ENCODE measurements at places on chromosomes 4 and X.

DNA sequence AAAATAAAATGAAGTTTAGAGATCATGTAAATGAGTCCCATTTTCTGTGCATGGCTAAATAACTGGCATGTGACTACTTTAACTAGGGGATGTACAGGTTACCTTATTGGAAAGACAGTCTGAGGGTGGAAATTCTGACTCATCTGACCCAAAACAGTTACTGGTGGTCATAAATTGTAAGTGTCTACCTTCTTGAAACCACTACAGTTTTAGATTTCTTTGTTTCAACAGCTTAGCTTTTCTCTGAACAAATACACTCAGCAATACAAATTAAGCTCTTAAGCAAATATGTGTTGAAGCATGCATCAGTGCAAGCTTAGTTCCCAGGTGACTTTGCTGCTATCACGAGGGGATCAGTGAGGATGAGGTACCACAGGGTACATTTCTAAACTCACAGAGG lies 60.7 kb upstream of the PGM2 start:
- DNase-seq = no peak

GRCh38 chr4:122695226-122695625 lies 37.3 kb upstream of the BBS12 start:
- DNase-seq = no peak

DNA sequence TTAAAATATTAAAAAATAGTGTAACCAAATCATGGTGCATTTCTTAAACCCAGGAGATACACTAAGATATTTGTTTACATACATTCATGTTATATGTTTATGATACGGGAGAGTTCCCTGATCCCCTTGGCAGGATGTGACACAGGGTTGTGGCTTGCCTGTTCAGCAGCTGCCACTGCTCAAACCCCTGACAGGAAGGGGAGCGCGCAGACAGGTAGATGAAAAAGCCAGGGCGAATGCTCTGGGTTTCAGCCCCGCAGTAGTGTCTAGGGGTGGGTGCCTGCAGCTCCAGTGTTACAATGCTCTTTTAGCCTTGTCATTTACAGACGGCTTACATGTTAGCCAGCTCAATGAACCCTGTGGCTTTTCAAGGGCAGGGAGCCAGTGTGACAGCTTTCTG lies 1343.8 kb upstream of the IGFBP7 start:
- no peak for DNase-seq

- no peak for DNase-seq
These were observed 42.9 kb downstream of the AFF1 start for GRCh38 chr4:86977621-86978184.

DNA sequence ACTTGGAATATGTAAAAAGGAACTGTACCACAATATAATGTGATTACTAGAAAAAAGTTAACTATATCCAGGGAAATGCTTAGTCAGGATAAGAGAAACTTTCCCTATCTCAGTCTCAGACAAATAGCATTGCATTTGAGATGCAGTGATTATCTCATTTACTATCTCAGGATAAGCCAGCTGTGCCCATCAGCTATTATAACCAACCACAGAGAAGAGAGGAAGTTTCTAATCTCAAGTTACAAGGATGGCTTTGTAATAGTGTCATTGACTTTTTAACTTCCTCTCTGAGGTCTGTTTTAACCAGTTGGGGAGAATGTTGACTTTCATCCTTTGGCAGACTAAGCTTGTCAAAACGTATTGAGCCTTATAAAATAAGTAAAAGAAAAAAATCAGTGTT lies 56.5 kb downstream of the SNX25 start:
- DNase-seq = no peak

DNA sequence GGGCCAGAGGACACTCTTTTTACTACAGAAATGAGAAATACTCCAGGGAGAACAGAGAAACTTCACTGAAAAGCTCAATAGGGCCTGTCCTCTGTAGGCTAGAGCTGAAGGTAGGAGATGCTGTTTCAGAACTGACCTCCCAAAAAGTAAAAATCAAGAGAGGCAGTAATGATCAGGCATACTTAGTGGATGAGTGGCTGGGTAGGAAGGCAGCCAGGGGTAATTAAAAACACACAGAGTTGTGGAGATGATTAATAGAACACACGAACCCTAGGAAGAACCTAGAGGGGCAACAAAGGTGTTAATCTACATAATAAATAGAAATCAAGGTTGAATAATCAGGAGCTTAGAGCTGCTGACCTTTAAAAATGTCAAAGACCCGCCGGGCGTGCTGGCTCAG lies 582.4 kb upstream of the ADGRL3 start:
- DNase-seq = no peak

DNA sequence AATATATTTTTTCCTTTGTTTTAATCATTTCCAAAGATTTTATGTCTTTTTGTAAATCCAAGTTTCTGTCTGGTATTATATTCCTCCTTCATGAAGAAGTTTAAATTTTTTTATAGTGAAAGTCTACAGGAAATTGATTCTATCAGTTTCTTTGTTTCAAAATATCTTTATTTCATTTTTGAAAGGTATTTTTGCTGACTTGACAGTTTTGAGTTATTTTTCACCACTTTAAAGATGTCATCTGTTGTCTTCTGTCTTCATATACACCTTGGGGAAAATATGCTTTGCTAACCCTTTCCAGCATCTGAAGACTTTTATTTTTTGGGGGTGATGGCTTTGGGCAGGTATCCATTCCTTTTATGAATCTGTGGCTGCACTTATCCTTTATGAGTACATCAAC lies 164.4 kb upstream of the EPHA5 start:
- no peak for DNase-seq

Measured in T-helper 1 cell (primary cell).